ENCODE measurements at places on chromosomes 1 and 21.

DNA sequence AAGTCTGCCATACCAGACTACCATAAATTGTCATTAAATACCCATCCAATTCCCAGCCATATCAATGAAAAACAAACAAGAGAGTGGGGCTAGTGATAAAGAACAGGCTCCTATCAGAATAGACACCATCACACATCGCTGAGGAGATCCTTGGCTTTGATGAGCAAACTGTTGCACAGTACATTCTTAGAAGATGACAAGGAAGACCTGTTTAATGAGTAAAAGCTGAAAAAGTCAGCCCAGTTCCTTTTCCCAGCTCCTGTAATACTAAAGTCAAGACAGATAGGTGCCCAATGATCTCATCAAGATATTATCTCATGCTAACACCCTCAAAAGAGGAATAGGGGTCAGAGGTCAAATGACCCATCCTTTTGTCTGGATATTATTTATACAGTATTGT, 164.5 kb upstream of the COA6 start:
- DNase-seq, result no peak

DNA sequence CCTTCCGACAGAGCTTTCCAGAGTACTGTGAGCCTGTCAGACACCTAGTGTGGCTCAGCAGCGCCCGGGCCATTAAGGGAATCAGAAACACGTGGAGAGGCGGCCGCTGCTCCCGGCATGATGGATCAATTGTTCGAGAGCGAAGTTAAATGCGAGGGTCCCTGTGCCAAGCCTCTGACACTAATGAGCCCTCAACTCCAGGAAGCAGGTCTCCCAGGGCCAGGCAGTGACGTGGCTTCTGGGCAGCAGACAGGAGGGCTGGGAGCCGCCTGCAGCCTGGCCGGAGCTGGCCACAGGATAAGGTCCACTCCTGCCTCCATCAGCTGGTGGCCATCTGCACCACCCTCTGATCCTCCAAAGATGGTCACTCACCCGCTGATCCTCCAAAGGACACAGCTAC, 67.5 kb upstream of the CLDN14 start:
- DNase-seq, result no peak

DNA sequence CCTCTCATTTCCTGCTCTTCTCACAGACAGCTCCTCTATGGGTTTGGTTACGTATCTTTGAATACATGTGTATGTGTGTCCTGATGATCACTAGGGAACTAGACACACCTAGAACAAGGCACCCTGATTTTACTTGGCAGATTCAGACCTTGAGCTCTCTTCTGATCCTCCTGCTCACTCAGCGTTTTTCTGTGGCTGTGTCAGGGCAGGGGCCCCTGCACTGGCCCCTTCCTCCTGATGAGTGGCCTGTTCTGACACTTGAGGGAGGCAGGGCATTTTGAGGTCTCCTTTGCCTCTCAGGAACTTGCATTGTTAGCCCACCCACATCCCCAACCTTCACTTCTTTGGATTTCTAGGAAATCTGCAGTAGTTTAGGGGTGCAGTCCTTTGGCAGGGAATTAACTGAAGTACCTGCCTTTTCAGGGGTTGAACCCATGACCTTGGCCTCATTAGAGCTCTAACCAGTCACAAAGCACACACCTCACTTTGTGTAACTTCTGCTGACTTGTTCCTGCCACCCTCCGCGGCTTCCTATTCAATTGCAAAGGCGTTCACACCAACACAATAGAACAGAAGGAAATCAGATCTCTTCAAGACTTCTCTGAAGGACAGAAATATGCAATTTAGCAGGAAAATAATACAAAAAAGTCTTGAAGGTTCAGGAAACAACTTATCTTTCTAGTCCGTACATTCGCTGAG, 8.8 kb downstream of the SMYD2 start:
- DNase-seq, result peak; percentile 43

DNA sequence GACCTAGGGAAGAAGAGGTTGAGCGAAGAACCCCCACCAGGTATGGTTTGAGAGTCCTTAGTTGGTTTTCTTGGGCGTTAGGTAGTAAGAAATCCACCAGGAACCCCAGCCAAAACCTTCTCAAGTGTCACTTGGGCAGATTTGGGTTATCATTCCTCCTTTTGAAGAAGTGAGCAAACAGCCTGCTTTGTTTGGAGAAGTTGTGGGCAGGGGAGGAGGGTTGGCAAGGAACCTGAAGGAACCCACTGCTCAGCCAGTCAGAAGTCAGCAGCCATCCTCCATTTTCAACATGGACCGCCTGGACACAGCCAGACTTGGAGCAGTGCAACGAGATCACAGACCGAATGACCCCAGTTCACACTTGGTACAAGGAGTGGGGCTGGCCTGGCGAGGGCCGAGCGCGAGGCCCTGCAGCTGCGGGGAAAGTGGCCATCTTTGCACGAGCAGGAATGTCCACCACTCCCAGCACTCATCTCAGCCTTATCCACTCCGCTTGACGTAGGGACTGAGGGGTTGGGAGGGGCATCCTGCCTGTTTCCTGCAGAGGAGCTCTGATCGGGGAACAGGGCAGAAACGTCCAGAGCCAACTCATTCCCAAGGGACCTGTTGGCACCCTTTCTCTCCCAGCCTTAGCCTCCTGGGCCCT, 7.2 kb downstream of the ADPRS start:
- no peak for DNase-seq

DNA sequence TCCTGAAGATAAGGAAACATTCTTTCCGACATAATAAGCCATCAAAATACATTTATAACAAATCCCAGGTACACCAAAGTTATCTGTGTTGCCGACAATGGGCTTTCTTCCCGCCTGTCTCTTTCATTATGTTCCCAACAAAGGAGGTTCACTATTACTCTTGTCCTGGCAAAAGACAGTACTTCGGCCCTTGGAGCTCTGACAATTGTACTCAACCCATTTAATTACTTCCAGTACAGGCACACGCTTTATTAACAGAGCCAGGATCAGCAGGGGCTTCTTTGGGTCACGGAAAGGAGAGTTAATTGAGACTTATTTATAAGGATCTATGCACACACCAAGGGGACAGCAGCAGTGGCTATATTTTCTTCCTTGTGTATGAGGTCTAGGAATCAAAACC, 46.6 kb upstream of the DUSP10 start:
- DNase-seq, result no peak

DNA sequence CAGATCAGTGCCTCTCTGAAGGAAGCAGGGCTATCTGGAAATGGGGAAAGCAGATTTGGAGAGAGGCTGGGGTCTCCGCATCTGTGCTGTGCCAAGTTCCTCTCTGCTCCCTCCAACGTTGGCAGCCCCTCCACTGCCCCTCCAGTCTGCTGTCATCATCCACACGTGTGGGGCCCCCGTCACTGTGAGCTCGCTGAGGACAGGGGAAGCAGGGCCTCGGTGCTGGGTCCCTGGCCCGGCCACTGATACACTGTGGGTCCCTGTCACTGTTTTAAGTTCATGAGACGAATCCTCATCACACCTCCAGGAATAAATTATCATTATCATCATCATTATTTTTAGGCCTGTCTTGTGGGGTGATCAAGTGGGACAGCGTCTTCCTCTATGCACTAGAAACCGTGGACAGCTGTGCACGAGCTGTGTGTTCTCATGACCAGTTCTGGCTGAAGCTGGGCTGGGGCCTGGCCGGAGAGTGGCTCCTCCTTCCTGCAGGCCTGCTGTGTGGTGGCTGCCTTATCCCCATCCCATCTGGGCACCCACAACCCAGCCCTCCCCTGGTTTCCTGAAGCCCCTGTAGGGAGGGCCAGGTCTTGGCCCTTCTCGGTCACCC, 52.2 kb downstream of the DMRTB1 start:
- DNase-seq, result no peak

DNA sequence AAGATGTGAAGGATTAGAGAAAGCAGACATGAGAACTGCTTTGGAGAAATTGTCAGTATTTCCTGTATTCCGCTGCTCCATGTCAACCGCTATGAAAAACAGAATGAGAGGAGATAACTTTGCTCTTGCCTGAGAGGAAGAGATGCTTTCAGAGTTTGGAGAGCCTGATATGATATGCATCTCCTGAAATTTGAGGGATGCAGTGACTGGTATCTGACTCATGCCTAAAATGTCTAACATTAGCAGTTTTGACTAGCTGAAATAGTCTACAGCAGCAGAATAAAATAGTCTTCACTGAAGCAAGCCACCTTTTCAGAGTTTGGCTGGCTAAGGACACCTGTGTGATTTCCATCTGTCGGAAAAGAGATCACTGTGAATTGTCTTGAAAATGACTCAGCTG, 165.8 kb upstream of the LRRC7 start:
- DNase-seq, result no peak

- peak; percentile 94 for DNase-seq
Measured at GRCh38 chr1:228275430-228276173, 67.8 kb downstream of the OBSCN start.

DNA sequence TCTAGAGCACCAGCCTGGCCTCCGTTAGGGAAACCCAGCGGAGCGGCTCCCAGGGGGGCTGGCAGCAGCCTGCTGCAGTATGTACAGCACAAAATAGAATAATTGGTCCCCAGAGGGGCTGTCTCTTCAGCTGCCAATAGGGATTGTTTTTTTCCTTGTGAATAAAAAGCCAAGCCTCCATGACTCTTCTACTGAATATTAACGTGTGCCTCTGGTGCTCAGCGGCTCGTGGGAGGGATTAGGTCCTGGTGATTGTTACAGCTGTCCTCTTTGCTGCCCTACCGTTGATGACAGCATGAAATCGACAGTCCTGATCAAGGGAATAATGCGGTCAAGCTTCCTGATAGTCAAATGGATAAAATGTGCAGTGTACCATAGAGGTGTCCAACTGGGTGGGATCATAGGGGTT, 190.7 kb upstream of the RUNX1 start:
- DNase-seq, result no peak

DNA sequence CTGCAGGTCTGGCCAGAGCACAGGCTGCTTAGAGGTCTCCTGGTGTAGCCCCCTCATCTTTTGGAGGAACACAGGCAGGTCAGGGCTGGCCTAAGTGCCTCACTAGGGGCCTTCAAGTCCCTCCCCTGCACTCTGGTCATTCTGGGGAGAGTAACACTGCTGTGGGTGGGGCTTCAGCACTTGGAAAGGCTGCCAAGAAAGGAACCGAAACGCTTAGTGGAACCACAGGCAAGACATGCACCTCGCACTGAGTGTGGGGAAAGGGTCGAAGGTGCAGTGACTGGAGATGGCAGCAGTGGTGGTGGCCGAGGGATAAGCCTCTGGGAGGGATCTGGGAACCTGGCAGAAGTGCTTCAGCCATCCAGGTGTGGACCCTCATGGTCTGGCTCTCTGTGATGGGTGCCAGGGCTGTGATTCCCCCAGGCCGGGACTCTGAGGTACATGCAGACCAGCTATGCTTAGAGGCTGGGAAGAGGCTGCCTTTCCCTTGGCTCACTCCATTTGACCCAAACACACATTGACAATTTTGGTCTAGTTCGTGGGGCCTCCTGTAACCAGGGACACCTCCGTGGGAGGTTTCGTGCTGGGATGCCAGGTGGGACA, 182.9 kb upstream of the CSF3R start:
- no peak for DNase-seq

- no peak for DNase-seq
Measured at GRCh38 chr1:111750856-111751255, 4.8 kb upstream of the DDX20 start.

- no peak for DNase-seq
Measured at GRCh38 chr1:4121834-4122512, 221.9 kb upstream of the C1orf174 start.

DNA sequence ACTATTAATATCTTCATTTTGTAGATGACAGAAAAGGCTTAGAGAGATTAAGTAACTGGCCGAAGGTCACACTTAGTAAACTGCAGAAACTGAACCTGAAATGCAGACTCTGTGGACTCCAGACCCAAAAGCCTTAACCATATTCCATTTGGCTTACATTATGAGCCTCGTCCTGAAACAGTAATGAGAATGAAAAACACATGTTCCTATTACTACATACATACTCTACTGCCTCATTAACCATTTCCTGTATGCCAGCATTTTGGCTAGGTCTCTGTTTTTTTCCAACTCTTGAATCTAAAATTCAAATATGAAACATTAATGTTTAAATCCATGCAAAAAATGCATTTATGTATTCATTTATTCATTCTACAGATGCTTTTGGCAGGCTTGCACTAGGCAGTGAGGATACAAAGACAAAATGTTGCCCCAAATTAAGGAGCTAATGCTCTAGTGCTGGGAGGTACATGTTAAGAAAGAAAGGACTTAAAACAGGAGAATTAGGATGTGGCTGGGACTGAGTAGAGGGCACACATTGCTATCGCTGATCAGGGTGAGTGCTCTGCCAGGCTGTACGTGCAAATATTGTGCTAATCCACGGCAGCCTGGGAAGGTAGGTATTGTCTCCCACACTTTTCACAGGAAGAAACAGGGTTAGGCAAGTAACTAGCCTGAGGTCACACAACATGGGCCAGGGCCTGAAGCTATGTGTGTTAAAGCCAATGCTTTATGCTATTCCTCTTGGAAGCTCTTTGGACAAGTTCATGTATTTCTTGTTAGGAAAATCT, 14.0 kb downstream of the DEGS1 start:
- no peak for DNase-seq

- no peak for DNase-seq
Measured at GRCh38 chr1:206472024-206472423, 1.7 kb downstream of the IKBKE start.

- DNase-seq, result no peak
Measured at GRCh38 chr1:187009320-187009719, 180.6 kb downstream of the PLA2G4A start.

DNA sequence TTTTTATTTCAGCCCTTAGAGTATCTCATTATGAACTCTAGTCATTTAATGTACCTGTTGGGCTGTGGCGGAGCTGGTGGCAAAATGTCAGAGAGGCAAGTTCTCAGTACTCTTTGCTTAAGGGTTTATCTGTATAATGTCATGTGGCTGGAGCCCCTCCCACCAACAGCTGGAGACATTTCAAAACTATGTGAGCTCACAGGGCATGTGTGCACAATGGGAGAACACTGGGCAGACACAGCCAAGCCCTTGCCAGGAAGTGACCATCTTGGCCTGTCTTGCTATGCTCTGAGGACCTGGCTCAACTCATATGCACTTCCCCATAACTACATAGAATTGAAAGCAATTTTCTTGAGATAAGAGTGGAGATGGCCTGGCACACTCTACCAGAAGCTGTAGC, 296.4 kb downstream of the PTPRU start:
- no peak for DNase-seq

DNA sequence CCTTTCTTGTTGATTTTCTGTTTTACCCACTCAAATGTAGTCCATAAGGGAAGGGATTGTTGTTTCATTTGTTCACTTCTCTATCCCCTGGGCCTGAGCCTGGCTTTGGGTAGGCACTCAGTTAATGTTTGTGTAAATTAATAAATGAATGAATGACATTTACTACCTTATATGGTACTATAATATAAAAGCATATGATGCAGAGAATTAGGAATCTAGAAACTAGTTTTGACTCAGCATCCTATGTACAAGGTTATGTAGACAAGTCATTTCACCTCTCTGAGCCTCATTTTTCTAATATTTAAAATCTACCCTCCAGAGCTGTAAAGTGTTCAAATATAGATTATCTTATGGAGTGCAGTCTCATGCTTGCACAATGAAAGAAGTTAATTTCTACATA, 68.9 kb upstream of the S1PR1 start:
- no peak for DNase-seq

Measured in iPS-NIHi11 (cell line).